Upper lobe of left lung (tissue), 6 donors: ENCODE measurements at places on chromosomes 4 and X. TPM values are rescaled to one million over a fixed set of nuclear protein-coding genes. Genes with fewer than 3 reads are reported as not detected.

The PPARGC1A gene
- 4.6 TPM for total RNA-seq

The TRIM60 gene
- total RNA-seq, result not detected

The SHROOM3 gene
- 62.3 TPM for total RNA-seq

The RAPGEF2 gene
- 68.5 TPM for total RNA-seq

The SCARB2 gene
- 163 TPM for total RNA-seq

The ADH7 gene
- not detected for total RNA-seq
